ENCODE measurements at places on chromosomes 1 and 21.

- no peak for DNase-seq
Measured at GRCh38 chr1:2596530-2597333, 10.2 kb downstream of the PRXL2B start.

DNA sequence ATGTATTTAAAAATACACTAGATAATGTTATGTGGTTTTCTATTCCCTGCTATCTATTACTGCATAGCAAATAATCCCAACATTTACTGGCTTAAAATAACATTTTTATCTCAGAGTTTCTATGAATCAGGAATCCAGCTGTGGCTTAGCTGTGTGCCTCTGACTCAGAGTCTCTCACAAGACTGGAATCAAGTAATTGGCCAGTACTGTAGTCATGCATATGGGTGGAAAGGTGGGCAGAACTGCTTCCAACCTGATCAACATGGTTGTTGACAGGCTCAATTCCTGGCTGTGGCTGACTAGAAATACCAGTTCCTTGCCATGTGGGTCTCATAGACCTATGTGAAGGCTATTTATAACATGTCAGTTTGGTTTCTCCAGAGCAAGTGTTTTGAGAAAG is 131.8 kb downstream of the PDE4B start:
- no peak for DNase-seq

GRCh38 chr1:147837964-147838292 is 64.7 kb upstream of the GJA8 start:
- no peak for DNase-seq

- no peak for DNase-seq
Measured at GRCh38 chr1:20821466-20821865, 34.4 kb upstream of the HP1BP3 start.

GRCh38 chr1:34975338-34975737 is 9.8 kb downstream of the TMEM35B start:
- no peak for DNase-seq

DNA sequence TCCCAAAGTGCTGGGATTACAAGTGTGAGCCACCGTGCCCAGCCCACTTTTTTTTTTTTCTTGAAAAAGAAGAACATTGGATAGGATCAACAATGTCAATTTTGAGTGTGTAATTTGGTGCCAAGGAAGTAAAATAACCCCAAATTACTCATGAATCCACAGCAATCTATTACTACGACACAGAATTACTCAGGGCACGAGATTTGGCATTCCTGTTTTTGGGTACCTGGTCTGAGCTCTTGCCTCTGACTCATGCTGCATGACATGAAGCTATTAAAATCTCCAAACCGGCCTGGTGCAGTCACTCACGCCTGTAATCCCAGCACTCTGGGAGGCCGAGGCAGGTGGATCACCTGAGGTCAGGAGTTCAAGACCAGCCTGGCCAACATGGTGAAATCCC is 10.4 kb downstream of the RNF19B start:
- DNase-seq: no peak

GRCh38 chr1:89670163-89670562 is 37.2 kb downstream of the LRRC8C start:
- DNase-seq: peak; percentile 95

- DNase-seq: no peak
Measured at GRCh38 chr21:39822042-39822441, 45.2 kb upstream of the PCP4 start.

DNA sequence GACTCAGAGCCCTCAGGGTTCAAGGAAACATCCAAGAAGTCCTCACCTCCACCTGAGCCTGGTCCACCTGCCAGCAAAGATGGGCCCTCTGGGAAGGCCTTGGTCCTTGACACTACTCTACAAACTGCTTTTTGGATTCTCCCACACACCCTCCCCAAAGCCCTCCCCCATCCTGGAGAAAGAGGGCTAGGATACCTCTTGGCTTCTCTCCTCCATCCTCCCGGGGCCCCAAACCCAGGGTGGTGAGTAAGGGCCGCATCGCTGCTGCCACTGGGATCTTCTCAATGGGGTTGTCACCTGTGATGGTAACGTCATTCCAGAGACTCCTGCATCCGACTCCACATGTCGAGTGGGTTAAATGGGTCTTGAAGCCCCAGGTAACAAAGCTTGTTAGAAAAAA is 26.6 kb downstream of the MATN1 start:
- no peak for DNase-seq

DNA sequence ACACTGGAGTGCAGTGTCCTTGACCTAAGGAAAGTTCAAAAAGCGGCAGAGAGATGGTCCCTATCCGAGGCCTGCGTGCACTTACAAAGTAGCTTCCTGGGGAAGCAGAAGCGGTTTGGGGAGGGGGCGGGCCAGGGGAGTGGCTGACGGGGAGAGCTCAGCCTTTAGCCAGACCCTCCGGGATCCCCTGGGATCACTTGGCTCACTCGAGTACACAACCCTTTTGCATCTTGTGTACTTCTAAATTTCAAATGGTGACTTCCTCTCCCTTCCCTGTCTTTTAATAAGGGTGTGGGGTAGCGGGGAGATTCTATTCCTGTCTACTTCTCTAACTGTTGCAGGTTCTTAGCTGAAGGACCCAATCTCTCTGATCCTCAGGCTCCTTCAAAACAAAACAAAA is 18.1 kb upstream of the SNX27 start:
- no peak for DNase-seq

- DNase-seq: no peak
Measured at GRCh38 chr1:209876078-209876800, 48.5 kb downstream of the UTP25 start.

GRCh38 chr1:932776-933602 is 9.3 kb downstream of the SAMD11 start:
- no peak for DNase-seq

- DNase-seq: no peak
Measured at GRCh38 chr1:98387701-98388100, 273.8 kb upstream of the SNX7 start.

DNA sequence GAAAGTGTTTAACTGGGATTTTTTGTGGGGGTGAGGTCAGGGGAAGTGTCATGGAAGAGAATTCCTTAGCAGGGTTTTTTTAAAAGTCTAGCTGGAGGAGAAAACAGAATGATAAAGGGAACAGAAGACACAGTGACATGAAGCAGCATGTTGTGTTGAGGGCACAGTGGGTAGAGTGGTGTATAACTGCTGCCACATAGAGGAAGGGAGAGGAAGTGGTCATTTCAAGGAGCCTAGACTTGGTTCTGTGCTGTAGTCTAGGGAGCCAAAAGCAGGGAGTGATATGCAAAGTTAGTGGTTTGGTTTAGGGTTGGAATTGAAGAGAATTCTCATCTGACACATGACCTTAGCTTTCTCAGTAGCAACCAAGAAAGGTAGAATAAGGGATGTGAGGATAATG is 10.2 kb downstream of the EEIG2 start:
- no peak for DNase-seq

DNA sequence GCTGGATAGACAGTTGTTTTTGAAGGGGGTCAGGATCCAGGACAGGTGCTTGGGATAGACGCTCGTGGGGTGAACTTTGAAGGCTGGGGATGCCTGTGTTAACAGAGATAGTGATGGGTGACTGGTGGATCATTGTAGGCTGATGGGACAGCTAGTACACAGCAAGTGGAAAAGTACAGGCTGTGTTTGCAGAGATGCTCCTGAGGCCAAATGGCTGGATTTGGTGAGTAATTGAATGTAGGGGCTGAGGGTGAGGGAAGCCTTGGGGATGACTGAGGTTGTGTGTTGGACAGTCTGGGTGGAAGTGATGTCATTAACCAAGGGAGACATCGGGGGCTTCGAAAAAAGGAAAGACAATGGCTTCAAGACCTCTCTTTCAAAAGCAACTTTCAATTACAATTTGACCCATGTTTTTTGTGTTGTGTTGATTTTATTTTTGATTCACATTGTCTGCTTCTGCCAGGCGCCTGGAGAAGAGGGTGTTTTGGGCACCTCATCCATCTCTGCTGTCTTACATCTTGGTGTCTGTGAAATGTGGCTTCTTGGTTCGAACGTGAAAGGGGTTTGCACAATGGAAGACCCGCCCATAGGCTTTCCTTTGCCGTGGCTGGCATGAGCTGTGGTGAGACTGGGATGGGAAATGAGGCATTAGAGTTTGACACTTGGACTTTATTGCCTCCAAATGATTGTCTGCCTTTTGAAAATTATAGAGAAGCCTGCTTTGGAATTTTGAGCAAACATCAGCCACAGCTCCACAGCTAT is 147.5 kb downstream of the FOXD2 start:
- DNase-seq: no peak

DNA sequence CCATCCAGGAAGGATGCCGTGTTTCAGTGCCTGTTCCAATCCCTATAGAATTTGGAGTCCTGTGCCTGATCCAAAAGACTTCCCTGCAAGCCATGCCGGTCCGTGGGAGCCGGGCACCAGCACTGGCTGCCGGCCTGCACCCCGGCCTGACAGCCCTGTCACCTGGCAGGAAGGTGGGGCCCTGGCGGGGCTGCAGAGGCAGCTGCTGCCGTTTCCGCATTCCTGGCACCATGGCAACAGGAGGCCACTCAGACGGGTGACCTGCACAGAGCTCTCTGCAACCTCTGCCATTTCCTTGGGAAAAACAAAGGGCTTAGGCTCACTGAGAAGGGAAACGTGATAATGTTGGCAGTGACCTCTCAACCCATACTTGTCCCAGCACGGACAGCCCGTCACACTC is 63.2 kb upstream of the TMEM51 start:
- DNase-seq: no peak

DNA sequence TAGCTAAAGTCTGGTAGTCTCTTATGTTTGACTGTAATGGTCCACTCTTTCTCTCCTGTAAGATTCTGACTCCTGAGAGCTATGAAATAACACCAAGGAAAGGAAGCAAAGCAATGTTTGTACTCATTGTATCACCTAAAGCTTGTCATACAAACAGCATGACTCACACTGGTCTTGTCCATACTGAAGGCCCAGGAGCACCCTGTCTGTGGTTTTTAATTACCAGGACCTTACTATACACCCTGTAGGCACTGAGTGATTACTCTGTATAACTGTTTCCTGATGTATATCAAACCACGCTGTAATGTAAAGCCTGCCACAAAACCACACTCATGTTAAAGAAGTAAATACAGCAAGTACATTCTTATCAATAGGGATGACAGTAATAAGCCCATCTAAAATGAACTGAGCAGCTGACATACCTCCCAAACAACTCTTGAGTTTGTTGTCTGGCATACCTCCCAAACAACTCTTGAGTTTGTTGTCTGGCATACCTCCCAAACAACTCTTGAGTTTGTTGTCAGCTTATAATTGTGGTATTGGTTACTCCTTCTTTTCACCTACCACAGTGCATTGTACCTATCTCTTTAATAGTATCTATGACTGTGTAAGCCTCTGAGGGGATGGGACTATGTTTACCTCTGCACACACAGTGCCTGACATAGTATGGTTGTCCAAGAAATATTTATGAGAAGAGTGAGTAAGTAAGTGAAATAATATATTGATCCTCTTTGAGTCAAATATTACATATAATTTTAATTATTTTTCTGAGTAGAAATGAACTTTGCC is 11.6 kb upstream of the TNFSF18 start:
- no peak for DNase-seq

- no peak for DNase-seq
Measured at GRCh38 chr1:210635108-210635507, 306.4 kb downstream of the HHAT start.

DNA sequence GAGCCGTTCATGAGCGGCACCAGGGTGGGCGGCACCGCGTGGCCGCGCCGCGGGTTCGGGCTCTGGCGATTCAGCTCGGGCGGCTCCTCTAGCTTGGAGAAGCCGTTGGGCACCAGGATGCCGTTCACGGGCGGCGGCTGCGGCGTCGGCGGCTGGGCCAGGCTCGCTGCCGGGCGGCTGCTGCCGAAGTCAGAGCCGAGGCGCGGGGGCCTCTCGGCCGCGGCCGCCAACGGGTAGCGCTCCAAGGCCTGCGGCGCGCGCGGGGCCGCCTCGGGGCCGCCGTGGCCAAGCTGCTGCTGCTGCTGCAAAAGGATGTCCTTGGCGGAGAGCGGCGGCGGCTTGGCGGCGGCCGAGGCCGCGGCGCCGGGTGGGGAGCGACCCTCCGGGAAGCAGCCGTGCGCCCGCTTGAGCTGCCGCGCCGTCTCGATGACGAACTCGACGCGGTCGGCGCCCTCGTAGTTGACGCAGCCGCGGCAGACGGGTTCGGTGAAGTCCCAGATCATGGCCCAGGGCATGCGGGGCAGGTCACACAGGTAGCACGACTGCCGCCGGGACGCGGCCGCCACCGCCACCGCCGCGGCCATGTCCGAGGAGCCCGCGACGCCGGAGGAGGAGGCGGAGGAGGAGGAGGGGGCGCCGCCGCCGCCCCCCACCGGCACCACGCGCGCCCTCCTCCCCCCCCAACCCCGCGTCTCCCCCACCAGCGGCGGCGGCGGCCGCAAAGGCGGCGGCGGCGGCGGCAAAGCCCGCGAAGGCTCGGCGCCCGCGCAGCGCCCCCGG is 877 bp downstream of the IRF2BP2 start:
- DNase-seq: no peak

- DNase-seq: no peak
Measured at GRCh38 chr1:91791691-91792488, 94.1 kb downstream of the TGFBR3 start.

DNA sequence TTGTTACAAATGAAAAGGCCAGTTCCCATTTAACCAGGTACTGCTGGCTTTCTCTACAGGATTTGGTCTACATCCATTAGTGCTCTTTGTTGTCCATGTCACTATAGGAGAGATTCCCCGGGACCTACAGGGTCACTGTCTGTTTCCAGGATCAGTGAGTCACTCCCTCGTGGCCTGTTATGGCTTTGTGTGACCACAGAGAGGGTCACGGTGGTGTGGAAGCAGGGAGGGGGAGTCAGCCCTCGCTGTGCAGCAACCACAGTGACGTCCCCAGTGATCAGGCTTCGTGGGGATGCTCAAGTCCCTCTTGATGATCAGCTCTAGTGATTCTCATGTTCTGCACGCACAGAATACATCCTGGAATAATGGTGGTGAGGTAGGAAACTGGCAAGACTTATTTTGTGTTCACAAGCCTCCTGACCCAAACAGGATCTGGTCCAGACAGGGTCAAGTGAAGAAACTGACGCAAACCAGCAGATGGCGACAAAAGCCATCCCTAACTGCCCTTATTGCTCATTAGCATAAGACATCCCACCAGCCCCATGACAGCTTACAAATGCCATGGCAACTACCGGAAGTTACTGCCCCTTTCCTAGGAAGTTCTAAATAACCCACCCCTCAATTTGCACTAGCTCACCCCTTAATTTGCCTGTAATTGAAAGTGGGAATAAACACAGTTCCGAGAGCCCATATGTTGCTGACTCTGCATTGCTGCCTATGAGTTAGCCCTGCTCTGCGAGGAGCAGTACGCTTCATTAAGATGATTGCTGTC is 98.5 kb downstream of the DISC1 start:
- DNase-seq: peak; percentile 12

Measured in GM12864 (cell line).